ENCODE measurements at places on chromosomes 1 and 21.

GRCh38 chr1:166479052-166479631 lies 312.3 kb upstream of the FAM78B start:
- DNase-seq, result no peak

DNA sequence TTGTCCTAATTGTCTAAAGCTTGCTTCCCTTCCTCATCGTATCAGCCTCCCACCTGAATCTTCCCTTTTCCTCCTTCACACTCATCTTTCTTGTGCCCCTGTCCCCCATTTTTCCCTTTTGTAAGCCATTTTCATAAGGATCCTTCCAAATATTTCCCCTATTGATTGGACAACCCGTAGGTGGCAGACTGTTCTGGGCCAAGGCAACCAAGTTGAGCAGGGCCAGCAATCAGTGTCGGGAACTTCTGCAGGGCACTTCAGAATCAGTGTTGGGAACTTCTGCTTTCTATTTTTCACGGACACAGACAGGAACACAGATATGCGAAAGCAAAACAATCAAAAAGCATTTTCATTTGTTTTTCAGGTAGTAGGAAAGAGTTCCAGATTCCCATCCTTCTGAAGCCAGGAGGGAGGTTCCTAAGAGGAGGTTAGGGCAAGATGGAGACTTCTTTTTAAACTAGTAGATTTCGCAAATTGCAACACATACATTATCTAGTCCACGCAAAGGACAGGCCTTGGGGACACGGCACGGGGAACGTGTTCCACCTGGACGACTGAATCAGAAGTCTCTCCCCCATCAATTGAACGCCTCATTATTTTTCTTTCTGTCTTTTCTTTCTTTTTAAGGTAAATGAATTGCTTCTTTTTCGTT lies 691 bp upstream of the MPZL1 start:
- no peak for DNase-seq

GRCh38 chr1:154479764-154480421 lies 22.1 kb upstream of the TDRD10 start:
- no peak for DNase-seq

DNA sequence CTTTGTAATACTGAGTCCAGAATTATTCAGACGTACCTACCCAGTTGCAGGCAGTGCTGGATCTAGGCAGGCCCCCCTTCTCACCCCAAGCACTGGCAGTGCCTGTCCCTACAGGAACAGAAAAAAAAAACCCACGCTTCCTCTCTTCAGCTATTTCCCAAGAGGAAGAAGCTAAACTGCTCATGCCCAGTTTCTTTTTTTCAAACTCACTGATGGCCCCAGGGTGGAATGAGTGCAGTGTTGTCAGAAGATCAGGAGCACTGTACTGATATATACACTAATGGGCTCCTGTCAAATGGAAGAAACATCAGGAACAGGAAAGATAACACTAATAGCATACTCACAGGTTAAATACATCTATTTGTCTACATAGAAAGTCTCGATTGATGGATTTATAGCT lies 28.2 kb upstream of the DOCK7 start:
- no peak for DNase-seq

DNA sequence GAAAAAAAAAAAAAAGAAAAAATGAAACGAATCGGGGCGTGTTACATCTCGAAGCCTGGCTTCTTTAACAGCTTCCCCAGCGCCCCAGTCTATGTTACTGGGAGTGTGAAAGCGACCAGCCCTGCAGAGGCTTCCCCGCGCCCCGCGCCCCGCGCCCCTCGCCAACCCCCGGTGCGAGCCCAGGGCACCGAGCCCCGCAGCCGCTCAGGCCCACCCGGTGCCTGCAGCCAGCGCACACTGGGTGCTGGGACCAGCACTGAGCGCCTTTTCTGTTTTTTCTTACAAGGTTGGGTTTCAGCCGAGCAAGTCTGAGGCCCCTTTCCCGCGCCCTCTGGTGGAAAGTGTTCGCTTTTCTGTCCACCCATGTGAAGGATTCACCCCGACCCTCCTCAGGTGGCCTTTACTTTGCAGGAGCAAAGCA lies 42.1 kb upstream of the ZNF496 start:
- no peak for DNase-seq

GRCh38 chr1:2628191-2628932 lies 4.5 kb downstream of the MMEL1 start:
- DNase-seq, result no peak

DNA sequence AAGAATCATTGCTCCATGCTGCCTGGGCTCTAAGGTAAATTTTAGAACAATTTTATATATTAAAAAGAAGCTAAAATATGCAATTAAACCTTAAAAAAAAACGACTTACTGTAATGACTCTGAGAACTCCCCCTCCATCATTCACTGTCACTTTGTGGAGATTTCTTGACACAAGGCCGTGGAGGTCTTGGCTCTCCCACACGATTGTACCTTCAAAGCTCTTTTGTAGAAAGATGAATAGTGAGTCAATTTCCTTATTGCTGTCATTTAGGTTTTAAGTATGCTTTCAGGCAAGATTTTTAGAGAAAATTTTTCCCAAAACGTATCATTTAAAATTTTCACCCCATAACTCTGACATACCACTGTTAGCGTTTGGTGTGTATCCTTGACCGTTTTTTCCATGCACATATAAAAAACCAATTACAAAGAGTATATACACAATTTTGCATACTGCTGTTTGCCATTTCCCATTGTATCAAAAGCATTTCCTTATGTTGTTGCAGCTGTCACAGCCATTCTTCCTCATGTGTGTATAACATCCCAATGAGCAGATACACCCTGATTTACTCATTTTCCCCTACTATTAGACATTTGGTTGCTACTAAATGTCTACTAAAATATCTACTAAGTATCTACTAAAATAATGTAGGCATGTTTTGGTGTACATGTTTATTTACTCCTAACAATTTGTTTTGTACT lies 33.4 kb downstream of the B3GALNT2 start:
- no peak for DNase-seq

DNA sequence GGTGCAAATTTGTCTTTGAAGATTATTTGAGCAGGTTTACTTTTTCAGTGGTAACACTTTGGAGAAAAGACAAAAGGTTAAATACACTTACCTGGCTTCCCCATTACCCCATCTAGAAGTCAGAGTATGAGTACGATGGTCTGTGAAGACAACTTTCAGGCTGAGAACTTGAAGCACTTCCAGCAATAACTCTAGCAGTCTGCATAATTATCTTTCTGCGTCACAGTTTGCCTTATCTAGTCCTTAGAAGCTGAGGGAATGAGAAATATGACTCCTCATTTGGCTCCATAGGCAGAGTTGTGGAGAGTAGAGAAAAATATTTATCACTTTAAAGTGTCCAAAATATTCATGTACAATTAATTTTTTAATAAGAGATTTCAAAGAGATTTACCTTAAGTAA lies 323.4 kb upstream of the CAMK1G start:
- no peak for DNase-seq

DNA sequence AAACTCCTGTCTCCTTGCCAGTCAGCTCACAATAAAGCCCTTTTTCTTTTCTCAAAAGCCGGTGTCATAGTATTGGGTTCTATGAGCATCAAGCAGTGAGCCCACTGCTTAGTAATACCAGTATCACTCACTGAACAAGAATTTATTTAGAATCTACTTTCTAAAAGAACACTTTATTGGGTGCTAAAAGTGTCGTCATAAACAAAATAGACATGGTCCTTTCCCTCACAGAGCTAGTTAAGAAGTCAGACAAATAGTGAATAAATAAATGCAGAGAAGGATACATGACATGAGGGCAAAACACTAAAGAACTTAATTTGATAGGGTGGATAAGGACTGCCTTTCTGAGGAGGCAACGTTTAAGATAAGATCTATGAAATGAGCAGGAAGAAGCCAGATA lies 32.2 kb downstream of the EVI5 start:
- no peak for DNase-seq

- no peak for DNase-seq
Measured at GRCh38 chr1:217027403-217028080, 304.3 kb upstream of the ESRRG start.

DNA sequence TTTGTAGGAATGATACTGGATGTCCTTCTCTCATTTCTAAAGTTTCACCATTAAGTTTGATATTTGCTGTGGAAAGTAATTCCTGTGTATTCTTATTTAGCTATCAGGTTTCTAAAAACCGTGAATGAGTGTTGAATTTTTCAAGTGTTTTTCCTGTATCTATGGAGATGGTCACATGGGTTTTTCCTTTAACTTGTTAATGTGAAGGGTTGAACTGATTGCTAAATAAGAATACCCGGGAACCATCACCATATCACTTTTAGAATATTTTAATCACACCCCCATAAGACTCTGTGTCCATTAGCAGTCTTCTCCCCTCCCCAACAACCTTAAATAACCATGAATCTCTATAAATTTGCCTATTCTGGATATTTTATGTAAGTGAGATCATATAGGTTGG lies 16.5 kb upstream of the ASAP3 start:
- no peak for DNase-seq
